Stimulated activated CD4-positive, alpha-beta T cell treated with anti-CD3 and anti-CD28 coated beads, Interleukin-15, amount 100 ng/mL, for 1 hour (primary cell): ENCODE measurements at places on chromosomes 1 and 21.

DNA sequence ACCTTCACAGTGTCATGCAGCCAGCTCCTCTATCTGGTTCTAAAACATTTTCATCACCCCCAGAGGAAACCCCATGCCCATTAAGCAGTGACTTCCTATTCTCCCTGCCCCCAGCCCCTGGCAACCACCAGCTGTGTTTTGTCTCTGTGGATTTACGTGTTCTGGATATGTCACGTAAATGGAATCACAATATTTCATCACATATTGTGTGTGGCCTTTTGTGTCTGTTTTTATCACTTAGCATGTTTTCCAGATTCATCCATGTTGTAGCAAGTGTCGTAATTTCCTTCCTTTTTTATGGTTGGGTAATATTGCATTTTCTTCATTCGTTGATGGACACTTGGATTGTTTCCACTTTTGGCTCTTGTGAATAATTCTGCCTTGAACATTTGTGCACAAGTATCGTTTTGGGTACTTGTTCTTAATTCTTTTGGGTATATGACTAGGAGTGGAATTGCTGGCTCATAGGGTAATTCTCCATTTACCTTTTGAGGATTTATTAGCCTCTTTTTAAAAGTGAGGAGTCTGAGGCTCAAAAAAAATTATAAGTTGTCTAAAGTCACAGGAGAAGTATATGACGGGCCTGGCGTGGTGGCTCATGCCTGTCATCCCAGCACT lies 127.0 kb downstream of the MRPS6 start:
- DNase-seq = no peak

GRCh38 chr1:19239876-19240275 lies 11.4 kb downstream of the EMC1 start:
- DNase-seq = no peak

DNA sequence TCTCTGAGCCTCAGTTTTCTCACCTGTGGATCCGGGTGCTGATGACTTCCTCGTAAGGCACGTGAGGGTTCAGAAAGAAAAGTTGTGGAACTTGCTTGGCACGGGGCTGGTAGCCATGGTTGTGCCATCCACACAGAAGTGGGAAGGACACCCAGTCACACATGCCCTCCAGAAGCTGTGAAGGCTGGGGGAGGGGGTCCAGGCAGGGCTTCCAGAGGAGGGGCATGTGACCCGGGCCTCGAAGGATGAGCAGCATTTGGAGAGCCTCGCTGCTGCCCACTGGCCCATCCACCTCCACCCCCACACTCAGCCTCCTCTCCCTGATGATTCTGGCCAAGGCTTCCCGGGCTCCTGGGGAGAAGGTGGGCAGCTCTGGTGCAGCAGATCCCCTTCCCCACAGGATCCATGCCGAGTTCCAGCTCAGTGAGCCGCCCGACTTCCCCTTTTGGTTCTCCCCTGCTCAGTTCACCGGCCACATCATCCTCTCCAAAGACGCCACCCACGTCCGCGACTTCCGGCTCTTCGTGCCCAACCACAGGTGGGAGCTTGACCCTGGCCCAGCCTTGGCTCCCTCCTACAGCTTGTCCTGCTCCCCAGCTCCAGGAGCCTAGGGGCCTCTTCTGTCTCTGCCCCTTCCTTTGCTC lies 9.4 kb downstream of the SELENON start:
- DNase-seq = no peak

GRCh38 chr1:71586030-71586429 lies 505.2 kb upstream of the ZRANB2 start:
- DNase-seq = no peak

- no peak for DNase-seq
These were observed 27.1 kb downstream of the PTPRF start for GRCh38 chr1:43557744-43558245.

GRCh38 chr1:175713381-175713780 lies 30.0 kb downstream of the TNR start:
- no peak for DNase-seq

DNA sequence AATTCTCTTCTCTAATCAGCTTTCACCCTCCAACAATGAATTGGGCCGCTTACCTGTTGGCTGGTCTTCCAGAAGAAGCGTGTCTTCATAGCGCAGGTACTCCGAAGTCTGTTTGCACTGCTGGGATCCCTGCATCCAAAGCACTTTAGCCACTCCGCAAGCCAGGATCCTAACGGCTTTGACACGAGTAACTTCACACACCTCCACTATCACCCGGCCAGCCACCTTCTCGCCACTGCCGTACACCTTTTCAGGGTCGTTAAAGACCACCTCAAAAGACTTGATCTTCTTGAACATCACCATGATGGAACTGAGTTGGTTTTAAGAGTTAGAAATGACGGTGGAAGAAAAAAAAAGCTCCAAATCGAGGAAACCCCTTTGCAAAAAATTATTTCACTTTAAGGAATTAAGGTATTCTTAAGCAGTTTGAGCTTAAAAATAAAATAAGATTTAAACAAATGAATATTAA lies 381 bp downstream of the TXNIP start:
- DNase-seq = no peak

DNA sequence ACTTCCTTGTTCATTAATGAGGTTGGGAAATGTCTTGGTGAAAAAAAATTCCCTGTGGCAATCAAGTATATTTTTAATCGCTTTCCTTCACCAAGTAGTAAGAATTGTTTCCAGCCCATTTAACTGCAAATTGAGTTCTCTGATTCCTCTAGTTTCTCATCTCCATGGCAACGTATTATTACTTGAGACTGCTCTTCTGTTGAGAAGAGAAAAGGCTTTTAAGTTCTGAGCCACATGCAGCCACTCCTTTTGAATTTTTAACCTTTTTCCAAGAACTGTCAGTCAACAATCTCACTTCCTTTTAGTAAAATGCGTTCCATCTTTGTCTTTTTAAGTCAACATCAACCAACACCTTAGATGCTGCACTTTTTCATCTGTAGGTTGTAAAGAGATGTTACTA lies 75.7 kb upstream of the KIAA1614 start:
- DNase-seq = no peak

- DNase-seq = no peak
These were observed 146.4 kb downstream of the GREM2 start for GRCh38 chr1:240465531-240465940.

- no peak for DNase-seq
These were observed 58.1 kb downstream of the SCCPDH start for GRCh38 chr1:246782120-246782900.

- no peak for DNase-seq
These were observed 18.8 kb upstream of the ZNF281 start for GRCh38 chr1:200428482-200429205.

GRCh38 chr1:187931776-187932175 lies 1103.0 kb downstream of the PLA2G4A start:
- no peak for DNase-seq

- no peak for DNase-seq
These were observed 63.9 kb downstream of the LYST start for GRCh38 chr1:235802573-235803346.

DNA sequence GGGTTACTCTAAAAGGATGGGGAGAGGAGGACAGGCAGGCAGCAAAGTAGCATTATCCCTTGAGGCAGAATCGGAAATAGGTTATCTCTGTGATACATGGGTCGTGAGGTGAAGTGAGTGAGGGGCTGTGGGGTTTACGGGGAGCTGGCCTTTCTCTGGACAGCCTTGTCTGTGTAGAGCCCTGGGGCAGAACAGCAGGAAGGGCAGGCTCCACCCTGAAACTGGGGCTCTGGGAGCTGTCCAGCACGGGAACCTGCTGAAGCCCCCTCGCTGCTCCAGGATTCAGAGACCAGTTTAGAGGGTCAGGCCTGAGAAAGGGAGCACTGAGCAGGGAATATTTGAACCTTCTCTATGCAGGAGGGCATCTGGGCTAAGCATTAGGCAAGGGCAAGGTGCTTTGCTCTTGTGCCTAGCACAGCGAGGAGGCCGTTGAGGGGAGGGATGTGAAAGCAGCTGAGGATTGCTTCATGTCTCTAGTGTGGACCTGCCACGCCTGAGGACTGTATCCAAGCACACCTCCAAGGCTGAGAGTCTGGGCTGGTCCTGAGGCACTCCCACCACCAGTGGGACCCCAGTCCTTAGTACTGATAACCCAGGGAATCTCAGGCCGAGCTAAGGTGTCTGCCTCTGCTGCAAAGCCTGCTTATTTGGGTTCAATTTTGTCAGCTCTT lies 55.8 kb downstream of the NAV1 start:
- DNase-seq = no peak

DNA sequence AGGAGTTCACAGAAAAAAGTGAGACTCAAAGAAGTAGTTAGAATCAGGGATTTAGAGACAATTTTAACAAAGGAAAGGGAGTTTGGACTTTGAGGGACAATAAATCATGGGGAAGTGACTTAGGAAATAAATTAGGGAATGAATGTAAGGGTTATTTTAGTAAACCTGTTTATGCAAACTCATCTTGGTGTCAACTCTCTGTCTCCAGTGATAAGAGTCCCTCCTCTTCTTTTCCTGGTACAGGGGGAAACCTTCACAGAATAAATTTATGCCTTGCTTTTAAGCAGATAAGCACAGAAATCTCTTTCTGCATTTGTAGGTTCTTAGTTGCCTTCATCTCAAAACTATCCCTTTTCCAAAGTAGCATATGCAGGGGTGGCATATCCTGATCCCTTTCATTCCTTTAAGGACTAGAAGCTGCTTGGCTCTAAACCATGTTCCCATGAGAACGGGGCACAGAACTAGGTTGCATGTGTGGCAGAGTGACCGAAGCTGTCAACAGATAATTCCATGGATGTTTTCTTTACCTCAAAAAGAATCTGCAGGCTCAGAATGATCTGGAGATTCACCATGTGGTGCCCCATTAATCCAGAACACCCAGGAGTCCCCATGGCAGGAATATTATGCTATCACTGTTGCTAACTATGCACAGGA lies 155.4 kb downstream of the ZNF648 start:
- DNase-seq = no peak

GRCh38 chr21:45019887-45020537 lies 54.4 kb upstream of the ADARB1 start:
- DNase-seq = no peak

GRCh38 chr1:168786476-168787330 lies 57.7 kb upstream of the DPT start:
- no peak for DNase-seq

- DNase-seq = no peak
These were observed 117.0 kb upstream of the ERRFI1 start for GRCh38 chr1:8142955-8143629.

DNA sequence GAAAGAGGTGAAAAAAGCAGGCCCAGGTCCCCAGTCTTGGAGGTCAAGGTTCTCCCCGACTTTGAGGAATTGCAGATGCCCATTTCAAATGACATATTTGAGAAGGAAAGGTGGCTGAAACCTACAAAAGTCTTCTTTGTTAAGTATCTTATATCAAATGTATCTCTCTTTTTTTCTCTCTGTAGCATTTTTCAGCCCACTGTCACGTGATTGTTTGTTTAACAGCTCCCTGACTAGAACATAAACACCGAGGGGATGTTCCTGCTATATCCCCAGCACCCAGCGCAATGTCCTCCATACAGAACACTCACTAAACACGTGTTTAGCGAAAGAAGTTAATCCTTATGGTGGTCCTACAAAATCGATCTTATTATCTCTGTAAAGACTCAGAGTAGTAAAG lies 27.6 kb downstream of the BEND5 start:
- DNase-seq = no peak
